ENCODE measurements at places on chromosomes 6 and 20.

DNA sequence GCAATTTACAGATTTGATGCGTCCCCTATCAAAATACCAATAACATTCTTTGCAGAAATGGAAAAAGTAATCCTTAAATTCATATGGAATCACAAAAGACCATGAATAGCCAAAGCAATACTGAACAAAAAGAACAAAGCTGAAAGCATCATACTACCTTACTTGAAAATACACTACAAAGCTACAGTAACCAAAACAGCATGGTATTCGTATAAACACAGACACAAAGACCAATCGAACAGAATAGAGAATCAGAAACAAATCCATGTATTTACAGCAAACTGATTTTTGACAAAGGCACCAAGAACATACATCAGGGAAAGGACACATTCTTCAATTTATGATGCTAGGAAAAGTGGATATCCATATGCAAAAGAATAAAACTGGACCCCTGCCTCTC lies 206.5 kb upstream of the PDE10A start:
- no peak for DNase-seq

DNA sequence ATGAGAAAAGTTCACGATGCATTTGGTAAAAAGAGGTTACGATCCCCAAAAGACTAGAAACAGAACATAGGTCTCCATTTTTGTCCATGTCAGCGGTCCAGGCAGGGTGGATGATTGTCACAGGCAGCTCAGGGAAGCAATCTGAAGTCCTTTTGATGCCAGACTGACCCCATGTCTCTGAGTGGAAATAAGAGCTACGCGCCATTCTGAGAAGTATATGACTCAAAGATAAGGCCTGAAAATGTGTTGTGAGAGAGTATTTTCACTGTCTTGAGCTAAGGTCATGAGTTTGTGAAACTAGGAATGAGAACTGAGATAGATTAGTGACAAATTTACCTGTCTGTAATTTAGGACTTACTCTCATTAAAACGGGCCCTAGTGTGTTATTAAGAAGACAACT lies 69.5 kb downstream of the LYRM4 start:
- DNase-seq: no peak

DNA sequence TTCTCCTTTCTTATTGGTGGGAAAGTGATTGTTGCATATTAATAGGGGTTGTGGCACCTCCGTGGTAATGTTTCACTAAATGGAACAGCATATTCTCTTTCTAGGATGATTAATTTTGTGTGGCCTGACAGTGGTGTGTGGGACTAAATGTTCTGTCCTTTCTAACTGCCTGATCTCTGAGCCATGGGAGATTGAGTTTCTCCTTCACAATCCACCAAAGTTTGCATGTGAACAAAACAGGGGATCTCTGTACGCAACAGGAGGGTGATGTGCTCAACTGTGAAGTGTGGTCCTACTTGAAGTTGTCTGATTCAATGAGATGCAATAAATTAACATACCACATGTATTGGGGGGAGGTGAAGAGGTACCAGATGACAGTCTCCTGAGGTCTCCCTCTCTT lies 19.3 kb downstream of the BCAS1 start:
- no peak for DNase-seq

DNA sequence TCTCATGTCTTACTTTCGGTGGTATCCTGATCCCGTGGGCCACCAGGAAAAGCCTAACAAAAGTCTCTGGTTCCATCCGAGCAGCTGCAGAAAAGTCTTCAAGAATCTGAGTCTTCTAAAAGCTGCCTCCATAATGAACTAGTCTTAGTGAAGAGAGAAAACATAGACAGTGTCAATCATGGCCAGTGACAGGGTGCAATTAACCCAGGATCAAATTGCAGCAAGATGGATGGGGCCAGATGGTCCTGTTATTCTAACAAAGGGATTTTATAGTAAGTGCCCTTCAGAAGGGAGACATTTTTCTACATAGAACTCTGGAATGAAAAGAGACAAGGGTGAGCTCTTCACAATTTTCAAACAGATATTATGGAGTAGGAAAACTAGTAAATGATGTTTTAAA lies 281.6 kb upstream of the ZFP64 start:
- DNase-seq: no peak

DNA sequence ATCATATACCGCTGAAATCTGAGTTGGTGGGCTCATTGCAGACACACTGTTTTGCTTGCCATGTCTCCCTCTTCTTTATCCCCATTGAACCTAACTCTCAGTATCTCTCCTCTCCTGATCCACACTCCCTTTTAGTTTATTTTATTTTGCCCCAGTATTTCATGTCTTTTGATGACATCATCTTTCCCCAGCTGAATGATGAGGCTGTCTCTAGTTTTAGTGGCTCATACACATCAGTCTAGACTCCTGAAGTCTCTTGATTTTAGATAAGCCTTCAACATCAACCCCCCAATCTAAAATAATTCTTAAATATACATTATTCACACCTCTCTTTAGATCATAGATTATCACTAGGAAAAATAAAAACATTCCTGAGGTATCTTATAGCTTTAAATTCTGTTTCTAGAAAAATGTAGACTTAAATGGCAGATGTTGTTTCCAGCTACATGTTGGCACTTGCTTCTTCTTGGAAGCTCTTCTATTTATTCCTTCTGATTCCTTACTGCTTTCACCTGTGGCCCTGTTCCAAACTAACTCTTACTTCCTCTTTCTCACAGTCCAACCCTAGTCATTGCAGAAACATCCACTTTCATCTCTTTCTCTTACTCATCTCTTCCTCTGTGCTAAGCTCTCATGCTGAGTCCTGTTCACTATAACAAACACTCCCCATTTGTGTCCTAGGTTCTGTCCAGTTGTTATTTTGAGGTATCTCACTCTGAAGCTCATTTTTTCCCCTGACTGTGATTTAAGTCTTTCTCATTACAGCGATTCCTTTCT lies 191.9 kb upstream of the SLC35B3 start:
- DNase-seq: no peak

DNA sequence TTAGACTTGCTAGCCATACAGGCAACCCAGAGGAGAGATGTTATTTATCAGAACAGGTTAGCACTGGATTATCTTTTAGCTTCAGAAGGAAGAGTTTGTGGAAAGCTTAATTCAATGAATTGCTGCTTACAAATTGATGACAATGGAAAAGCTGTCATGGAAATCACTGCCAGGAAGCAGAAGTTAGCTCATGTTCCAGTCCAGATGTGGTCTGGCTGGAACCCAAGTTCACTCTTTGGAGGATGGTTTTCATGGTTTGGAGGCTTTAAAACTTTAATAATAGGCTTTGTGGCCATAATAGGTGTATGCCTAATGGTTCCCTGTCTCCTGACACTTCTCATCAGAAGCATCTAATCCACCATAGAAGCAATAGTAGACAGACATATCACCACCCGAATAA lies 699.0 kb downstream of the PHF3 start:
- no peak for DNase-seq

DNA sequence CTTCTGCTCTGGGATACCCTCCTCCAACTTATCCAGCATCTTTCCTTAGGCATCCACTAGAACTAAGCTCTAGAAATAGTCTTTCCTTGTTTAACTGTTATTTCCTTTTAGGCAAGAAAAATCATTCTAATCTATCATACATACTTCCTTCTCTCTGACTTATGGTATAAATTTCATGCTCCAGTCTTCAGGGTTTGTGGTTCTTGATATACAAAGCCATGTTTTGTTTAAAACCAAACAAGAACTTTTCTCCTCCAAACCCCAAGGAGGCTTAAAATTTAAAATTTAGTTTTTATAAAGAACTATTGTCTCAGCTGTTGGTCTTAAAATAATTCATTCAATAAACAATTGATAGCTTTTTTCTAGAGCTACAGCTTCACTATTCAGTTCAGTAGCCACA lies 77.2 kb downstream of the CD164 start:
- no peak for DNase-seq

DNA sequence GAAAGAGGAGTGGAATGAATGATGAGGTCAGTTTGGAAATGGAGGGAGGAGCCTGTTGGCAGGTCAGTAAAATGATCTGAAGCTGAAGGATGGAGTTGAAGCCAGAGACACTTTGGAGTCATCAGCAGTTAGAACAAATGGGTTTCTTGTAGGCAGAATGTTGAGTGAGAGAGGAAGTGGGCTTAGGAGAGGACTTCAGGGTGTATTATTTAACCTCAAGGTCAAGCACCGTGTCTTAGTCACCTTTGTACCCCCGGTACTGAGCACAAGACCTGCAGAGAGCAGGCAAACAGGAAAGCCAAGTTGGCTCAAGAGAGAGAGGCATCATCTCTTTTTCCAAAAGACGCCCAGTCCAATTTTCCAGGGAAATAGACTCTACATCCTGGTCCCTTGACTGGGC lies 23.3 kb downstream of the C20orf173 start:
- DNase-seq: no peak

GRCh38 chr20:51854921-51855320 lies 52.6 kb upstream of the SALL4 start:
- no peak for DNase-seq

DNA sequence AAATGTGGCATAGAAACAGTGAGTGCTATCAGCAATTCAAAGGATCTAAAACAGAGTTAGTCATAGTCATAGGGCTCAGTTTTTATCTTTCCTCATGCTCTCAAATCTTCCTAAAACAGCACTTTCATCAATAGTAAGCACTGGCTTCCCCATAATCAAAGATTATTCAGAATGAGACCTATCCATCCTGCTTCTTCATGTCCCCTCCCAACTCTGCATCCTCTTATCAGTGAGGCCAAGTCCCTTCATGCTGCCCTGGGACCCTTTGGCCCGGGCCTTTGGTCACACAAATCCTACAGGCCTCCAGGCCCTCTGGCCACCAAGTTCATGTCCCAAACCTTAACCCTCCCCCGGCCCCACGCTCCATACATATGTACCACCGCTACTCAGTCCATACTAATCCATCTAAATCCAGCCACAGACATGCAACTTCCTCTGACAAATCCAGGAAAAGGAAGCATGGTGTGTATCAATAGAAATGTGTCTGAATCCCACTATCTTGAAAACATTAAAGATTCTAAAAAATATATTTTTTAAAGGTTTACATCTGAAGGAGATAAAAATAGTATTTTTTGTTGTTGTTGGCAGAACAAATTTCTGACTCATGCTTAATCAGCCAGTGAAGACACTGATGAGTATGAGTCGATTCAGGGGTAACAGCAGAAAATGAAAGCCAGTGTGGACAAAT lies 143.5 kb downstream of the PDE7B start:
- no peak for DNase-seq

GRCh38 chr20:54194724-54195438 lies 13.0 kb upstream of the PFDN4 start:
- DNase-seq: no peak

GRCh38 chr6:3618642-3619041 lies 132.9 kb downstream of the PXDC1 start:
- DNase-seq: no peak

- no peak for DNase-seq
These were observed 203.3 kb upstream of the LAMP5 start for GRCh38 chr20:9311132-9311531.

DNA sequence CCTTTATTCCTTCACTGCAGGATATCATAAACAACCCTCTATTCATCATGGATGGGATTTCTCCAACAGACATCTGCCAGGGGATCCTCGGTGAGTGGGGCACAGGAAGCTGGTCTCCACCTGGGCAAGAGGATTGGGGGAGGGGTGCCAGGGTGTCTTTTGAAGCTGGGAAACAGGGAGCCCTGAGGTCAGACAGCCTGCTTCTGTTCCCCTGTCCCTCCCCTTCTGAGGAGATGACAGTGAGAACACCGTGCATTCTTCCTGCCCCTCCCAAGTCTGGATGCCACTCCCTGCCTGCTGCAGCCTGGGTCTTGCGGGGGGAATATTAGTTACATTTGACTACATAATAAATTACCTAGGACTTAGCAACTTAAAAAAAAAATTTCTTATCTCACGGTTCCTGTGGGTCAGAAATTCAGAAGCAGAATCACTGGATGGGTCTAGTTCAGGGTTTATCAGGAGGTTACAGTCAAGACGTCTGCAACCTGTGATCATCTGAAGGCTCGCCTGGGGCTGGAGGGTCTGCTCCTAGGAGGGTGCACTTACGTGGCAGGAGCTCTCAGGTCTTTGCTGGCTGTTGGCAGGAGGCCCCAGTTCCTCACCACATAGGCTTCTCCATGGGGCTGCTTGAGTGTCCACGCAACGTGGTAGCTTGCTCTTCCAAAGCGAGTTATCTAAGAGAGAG lies 11.4 kb downstream of the CAPN11 start:
- no peak for DNase-seq

DNA sequence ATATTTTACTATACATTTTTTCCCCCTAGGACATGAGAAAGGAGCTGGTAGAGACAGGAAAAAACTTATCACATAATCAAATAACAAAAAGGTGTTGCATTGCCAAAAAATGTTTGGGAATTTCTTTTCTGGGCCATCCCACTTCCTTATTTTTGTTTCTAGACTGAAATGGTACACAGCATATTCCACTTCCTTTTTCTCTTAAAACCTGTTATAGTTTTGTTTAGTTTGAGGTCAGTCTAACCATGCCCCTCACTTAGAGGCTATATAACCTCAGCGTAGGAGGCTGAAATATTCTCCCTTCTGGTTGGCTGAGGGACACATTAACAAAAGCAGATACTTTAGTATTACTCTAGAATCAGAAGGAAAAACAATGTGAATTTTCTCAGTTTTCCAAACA lies 323.9 kb downstream of the GJA1 start:
- DNase-seq: no peak

- DNase-seq: no peak
These were observed 302.9 kb upstream of the SYNCRIP start for GRCh38 chr6:85945459-85946185.

- DNase-seq: no peak
These were observed 132.5 kb downstream of the SLC16A10 start for GRCh38 chr6:111219785-111220184.

GRCh38 chr20:50784464-50784863 lies 10.4 kb upstream of the BCAS4 start:
- DNase-seq: no peak

DNA sequence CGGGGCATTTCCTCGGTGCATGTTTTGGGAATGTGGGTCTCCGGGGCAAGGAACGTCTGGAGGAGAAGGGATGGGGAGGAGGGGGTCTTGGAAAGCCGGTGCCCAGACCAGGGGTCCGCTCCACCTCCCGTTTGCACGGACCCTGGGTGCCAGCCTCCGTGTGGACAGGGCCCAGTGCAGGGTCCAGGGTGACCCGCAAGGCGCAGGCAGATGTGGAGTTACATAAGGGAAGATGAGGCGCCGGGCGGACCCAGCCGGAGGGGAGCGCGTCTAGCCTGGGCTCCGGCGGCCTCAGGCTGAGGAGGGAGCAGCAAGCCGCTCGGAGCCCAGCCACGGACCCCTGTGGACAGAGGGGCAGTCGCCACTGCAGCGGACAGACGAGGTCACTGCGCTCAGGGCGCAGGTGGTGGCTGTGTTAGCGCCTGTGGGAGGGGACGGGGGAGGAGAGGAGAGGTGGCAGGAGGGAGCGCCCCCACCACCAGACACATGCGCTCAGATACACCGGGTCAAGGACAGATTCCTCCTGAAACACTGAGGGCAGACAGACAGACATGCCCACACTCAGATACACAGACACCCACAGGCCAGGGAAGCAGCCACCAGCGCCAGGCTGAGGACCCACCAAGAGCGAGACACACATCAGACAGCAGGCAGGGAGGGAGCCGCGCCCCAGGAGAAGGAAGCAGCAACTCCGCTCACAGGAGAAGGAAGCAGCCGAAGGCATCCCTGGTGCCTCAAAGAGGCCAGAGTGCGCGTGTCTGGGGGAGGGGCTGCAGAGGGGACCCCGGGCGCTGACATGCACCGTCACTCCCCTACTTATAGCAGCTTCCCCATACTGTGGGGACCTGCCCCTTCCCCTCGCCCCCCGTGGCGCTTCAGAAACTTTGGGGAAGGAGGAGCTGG lies 839 bp upstream of the HRH3 start:
- DNase-seq: peak; percentile 58

Data from NCI-H526 (cell line).